ENCODE measurements at places on chromosomes 6 and 20.

DNA sequence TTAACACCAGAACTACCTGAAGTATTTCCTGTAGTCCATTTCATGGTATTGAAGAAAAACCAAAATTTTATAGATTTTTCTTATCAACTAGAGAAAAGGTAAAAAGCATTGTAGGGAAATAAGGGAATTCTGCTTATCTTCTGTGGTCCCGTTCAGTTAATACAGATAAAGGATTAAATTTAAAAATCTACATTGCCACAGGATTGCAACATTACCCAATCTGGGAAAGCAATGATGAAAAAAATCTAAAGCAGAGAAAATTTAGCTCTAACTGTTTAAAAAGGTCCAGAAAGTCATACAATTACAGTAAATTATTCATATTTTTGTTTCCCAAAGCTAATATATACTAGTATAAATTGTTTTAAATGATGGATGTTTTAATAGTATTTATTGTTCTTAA is 18.0 kb downstream of the POLH start:
- DNase-seq = no peak

DNA sequence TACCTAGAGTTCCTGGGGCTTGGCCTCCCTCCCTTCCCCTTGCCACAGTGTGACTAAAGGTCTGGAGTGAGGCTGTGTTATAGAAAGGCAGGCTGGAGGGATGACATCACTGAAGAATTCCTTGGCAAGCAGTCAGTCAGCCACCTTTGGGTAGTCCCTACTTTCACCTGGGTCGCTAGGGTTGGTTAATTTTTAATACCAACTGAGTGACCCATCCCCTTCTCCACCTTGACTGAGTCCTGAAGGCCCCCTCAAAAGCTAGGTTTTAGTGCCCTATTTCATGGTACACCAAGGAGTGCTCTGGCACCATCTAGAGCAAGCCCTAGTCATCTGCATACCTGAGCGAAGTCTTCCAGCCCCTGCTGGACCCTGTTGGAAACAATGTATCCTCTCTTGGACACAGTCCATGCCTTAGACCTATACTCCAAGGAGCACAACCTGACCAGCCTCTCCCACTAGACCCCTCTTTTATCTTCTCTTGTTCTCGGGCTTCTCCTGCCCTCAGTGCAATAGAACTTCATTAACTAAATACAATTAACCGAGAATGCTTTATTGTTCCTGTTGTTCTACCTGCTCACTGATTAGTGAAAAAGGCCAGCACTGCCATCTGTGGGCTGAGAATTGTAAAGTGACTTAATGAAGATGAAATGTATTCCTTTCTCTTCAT is 44.6 kb downstream of the RIN2 start:
- DNase-seq = no peak

DNA sequence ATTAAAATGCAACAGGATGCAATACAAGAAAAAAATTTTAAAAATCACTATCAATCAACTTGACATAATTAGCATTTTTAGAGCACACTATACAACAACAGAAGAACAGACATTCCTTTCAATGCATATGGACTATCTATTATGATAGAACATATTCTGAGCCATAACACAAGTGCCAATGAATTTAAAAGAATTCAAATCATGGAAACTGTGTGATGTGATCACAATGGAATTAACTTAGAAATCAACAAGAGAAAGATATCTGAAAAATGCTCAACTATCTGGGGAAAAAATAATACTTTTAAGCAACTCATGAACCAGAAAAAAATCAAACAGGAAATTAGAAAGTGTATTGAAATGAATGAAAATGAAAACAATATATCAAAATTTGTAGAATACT is 106.3 kb downstream of the ADTRP start:
- DNase-seq = no peak

DNA sequence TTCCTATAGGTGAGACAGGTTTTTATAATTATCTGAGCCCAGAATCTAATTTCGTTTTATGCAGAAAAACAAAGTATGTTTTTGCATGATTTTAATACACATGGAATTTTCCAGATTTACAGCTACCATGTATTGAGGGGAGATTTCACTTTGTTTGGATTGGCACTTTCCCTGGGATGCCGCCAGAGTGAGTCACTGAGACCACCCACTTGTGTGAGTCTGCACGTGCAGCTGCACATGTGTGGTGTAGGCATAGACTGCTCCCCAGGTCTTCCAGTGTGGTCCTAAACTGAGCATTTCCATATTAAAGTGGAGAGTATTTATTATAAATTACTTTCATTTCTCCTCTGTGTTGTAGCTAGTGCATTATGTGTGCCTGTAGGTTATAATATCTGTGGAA is 186.8 kb downstream of the UBE3D start:
- no peak for DNase-seq

- no peak for DNase-seq
Observed at GRCh38 chr20:8306937-8307336, 174.9 kb downstream of the PLCB1 start.

DNA sequence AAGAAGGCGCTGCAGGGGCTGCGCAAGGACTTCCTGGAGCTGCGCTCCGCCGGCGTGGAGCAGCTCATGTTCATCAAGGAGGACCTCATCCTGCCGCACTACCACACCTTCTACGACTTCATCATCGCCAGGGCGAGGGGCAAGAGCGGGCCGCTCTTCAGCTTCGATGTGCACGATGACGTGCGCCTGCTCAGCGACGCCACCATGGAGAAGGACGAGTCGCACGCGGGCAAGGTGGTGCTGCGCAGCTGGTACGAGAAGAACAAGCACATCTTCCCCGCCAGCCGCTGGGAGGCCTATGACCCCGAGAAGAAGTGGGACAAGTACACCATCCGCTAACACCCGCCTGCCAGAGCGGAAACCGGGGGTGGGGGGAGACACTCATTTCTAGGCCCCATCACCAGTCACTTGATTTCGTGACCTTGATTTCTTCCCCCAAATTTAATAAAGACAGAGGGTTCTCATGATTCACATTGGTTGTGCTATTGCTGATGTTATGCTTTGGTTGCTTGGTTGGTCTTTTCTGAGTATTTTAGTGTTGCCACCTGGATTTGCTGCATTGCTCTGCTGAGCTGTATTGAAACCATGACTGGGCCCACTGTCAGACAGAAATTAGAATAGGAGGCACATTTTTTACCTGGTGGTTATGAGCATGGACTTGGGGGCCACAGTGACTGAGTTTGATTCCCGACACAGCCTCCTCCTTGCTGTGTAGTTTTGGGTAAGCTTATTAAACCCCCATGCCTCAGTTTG is 1.5 kb downstream of the FAM50B start:
- peak; percentile 29 for DNase-seq

GRCh38 chr6:117489003-117489402 is 6.5 kb downstream of the DCBLD1 start:
- no peak for DNase-seq

DNA sequence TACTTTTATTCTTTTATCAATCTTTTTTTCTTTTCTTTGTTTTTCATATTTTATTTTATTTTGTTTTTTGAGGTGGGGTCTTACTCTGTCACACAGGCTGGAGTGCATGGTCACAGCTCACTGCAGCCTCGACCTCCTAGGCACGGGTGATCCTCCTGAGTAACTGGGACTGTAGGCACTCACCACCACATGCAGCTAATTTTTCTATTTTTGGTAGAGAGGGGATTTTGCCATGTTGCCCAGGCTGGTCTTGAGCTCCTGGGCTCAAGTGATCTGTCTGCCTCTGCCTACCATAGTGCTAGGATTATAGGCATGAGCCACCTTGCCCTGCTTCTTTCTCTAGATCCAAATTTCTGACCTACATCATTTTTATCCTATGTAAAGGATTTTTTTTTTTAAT is 153.2 kb downstream of the CDKAL1 start:
- DNase-seq = no peak

DNA sequence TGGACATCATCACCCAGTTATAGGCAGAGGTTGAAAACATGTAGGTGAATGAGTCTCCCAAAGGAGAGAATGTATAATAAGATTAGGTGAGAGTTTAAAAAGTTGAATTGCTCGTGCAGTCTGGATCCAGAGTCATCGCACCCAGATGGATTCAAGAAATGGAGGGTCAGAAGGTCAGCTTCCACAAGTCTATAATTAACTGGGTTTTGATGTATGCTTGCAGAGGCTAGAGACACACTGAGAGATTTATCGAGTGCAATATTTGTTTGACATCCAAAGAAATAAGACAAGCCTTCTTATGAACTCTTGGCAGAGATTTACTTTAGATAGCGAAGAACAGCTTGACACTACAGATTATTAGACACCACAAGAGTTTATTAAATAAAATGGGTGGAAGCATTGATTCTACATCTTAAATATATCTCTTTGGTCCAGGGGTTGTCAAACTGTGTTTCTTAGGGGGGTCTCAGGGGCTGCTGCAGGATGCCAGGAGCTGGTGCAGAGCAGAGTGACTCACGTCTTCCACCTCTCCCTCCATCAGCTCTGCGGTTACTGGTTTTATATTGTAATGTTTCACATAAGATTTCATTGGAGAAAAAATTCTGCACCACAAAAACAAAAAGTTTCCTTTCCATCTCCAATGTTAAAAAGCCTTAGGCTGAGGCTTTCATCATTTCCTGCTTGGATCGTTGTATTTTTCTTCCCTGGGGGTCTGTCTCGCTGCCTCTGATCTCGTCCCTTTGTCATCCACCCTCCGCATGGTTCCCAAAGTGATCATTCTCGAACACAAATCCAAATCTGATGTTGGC is 176.2 kb upstream of the AHI1 start:
- DNase-seq = no peak

GRCh38 chr6:141307309-141307998 is 825.3 kb upstream of the GJE1 start:
- DNase-seq = no peak

DNA sequence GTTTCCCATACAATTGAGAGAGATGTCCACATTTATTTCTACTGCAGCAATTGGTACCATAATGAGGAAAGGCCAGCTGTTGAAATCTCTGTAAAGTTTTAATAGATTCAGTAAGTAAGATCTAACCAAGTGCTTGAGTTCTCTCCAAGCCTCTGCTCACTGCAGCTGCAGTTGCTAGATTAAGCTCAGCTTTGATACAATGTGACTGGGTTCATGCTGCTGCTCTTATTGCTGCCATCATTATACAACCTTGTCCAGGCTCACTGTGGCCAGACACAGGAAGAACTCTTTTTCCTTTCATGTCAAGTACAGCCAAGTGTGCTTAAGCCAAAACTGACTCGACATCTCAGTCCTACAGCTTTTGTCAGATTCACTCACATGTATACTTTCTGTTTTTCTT is 423.5 kb downstream of the GJA1 start:
- DNase-seq = no peak

GRCh38 chr6:88619951-88620350 is 343.5 kb downstream of the RNGTT start:
- DNase-seq = no peak

GRCh38 chr6:127518191-127518709 is 885 bp downstream of the MTCL3 start:
- no peak for DNase-seq

- DNase-seq = no peak
Observed at GRCh38 chr20:57844626-57845596, 135.1 kb upstream of the PMEPA1 start.

DNA sequence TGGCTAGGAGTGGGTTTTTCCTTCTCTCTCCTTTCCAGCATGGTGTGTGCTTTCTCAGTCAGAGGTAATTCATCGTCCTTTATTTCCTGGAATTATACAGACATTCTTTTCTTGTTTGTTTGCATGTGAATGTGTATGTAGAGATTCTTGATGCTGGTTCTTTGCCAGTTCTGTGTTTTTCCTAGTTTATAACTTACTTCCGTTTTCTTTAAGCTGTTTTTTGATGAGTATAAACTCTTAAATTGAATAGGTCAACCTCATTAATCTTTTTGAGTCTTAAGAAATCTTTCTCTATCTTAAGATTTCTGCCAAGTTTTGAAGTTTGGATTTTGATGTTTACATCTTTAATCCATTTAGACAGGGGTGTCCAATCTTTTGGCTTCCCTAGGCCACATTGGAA is 38.7 kb downstream of the IGF2R start:
- DNase-seq = no peak

GRCh38 chr6:2546901-2547300 is 203.8 kb downstream of the MYLK4 start:
- DNase-seq = no peak

- no peak for DNase-seq
Observed at GRCh38 chr6:20341096-20341495, 60.6 kb upstream of the E2F3 start.

- DNase-seq = no peak
Observed at GRCh38 chr6:14707276-14707675, 538.6 kb upstream of the JARID2 start.

DNA sequence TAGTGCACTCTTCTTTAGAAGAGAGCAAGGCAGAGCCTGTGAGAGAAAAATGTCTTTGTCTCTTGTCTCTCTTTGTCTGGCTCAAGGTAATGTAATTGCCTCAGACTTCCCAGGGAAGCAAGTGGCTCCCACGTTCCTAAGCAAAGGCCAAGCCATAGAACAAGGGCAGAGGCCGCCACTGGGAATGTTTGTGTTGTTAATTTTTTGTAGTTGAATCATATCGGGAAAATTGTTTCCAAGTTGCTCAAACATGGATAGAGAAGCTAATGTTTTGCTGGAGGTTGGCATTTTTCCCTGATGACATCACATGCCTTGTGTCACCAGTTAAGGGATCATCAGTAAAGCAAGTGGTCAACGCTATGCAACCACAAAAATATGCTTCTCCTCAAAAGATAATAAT is 211.5 kb upstream of the FOXA2 start:
- DNase-seq = no peak

DNA sequence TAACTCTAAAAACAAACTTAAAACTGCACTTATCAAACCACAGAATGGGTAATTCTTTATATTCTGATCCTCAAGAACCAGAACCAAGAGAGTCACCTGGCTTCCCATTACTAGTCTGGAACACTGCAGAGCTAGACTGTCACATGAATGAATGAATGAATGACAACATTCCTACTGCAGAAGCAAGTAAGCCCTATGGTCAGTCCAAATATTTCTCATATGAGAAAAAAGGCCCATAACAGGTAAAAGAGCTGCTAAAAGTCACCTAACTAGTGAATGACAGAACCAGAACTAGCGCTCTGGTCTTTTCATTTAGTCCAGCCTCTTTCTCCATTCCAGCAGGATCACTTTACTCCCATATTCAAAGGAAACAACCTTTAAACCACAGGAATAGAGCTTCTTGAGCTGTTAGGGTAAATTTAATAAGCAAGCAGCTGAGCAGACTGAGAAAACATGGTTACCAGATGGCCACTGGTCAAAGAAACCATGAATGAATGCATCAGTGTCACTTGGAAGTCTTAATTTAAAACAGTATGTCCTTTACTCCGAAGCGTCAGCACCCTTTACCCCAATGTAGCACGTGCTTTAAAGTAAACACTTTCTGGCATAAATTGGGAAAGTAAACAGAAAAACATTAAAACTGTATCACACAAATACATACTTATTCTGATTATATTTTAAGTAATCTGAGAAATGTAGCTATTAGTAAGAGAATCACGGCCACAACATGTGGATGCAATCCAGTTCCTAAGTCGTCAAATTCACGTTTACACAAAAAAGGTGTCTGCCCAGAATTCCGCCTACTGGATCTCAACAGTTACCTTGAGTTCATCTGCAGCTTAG is 1.4 kb downstream of the PREP start:
- DNase-seq = no peak

GRCh38 chr6:155894758-155895157 is 439.1 kb upstream of the NOX3 start:
- DNase-seq = no peak
